Stimulated activated CD8-positive, alpha-beta memory T cell treated with anti-CD3 and anti-CD28 coated beads, Interleukin-7, amount 100 ng/mL, for 1 hour (primary cell): ENCODE measurements at places on chromosomes 5 and 9.

DNA sequence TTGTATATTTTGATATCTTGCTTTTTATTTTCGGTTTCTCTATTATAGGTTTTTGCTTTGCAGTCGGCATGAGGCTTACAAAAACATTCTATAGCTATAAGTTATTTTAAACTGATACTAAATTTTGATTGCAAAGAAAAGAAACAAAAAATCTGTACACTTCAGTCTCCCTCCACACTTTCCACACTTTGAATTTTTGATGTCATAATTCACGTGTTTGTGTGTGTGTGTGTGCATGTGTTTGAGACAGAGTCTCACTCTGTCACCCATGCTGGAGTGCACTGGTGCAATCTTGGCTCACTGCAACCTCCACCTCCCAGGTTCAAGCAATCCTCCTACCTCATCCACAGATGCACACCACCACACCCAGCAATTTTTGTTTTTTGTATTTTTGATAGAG, 124.9 kb downstream of the MRPS30 start:
- DNase-seq: no peak

DNA sequence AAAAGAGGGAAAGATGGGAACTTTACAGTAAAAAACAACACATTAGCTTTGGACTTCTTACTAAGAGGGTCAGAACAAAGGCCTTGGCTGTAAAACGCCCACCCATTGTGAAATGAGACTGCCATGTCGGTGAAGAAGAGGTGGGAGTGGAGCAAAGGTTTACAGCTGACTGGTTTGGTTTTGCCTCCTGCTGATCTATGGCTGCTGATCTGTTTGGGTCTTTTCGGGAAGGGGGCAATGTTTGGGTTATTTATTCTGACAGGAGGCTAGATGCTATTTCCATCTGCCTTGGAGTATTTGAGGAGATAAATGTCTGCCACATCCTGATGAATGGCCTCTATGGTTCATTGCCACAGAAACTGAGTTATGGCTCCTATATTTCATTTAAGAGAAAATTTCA, 408.7 kb downstream of the TLE4 start:
- DNase-seq: no peak

GRCh38 chr5:138508958-138509357, 34.1 kb downstream of the ETF1 start:
- DNase-seq: no peak

DNA sequence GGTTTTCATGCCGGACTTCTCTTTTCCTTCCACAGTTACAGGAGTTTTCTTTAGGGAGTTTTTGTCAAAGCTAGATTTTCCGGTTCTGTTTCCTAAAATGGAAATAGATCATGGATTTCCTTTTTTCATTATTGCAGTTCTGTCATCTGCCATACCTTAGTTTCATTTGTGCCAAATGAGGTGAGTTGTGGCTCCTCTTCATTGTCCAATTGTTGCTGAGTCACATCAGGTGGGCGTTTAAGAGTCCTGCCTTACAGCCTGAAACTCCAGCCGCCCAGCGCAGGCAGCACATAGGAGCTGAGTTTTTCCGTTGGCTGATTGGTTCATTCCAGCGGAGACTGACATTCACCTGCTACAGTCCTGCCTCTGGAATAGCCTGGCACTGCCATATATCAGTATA, 14.1 kb downstream of the SLC25A25 start:
- no peak for DNase-seq

DNA sequence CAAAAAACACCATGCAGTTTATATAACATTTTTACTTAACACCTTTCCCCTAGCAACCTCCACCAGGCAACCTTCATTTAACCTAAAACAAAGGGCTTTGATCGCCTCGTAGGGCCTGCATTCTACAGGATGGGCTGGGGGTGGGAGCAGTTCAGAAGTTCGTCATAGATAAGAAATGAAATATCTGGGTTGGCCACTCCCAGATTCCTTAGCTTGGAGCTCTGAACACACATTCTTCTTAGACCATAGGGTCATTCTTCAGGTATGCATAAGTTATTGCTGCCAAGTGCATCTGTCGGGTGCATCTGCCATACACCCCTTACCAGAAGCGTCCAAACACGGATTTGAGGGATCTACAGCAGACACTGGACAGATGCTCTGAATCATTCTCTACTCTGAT, 4.3 kb upstream of the SLC22A5 start:
- DNase-seq: no peak

GRCh38 chr9:2378266-2378665, 243.3 kb upstream of the VLDLR start:
- no peak for DNase-seq

DNA sequence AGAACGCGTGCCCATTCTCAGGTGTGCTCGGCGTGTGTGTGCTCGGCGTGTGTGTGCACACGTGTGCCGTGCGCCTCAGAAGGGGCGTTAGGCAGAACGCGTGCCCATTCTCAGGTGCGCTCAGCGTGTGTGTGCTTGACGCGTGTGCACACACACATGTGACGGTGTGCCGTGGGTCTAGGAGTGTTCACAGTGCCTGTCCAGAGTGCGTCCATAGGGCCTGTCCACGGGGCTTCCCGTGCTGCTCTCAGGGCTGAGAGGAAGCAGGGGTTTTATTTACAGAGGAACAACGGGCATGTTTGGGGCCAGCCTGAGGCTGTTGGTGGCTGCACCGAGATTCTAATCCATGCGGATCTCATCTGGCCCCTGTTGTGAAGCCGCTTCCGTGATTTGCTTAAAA, 14.2 kb upstream of the AHRR start:
- DNase-seq: no peak

DNA sequence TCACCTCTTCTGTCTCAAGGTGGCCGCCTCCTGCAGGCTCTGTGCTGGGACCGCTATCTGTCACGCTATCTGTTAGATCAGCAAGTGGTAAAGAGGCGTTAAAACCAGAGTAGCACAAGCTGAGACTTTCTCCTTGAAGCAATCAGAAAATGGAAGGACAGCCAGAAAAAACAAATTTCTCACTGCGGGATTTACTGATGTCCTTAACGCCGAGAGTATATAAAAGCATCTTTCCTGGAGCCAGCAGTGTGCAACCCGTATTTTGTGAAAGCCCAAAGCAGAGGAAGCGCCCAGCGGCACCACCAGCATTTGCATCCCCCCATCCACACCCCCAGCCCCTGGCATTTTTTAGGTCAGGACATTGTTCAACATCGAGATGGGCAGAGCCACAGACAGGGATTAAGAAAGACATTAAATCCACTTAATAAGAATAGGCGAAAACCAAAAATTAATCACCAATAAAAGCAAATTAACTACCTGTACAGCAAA, 48.6 kb downstream of the DUSP1 start:
- DNase-seq: no peak

DNA sequence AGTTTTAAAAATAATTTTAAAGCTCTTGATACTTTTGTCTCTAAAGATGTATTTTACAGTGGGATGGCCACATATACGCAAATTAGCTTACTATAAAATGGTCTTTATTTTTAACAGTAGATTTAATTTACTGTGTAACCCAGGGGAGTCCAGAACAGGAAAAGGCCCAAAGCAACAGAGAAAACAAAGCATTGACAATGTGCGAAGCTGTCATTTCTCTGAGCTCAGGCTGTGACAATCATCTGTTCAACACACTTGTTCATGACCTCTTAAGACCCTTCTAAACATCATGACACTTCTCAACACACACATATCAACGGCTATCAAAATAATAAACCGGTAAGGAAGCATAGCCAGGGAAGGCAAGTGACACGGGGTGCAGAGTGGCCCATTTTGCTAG, 499.6 kb upstream of the MPDZ start:
- DNase-seq: no peak

GRCh38 chr5:59274106-59274636, 619.4 kb downstream of the PDE4D start:
- DNase-seq: no peak

DNA sequence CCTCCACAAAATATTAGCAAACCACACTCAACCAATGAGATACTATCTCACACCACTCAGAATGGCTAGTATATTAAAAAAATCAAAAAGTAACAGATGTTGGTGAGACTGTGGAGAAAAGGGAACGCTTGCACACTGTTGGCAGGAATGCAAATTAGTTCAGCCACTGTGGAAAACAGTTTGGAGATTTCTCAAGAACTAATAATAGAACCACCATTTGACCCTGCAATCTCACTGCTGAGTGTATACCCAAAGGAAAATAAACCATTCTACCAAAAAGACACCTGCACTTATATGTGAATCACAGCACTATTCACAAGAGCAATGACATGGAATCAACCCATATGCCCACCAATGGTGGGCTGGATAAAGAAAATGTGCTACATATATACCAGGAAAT, 393.5 kb downstream of the PDE4D start:
- DNase-seq: no peak
